ENCODE measurements at places on chromosomes 13 and 19.
A peak's percentile ranks its signal among the peaks of the same experiment; 100 is the strongest.

DNA sequence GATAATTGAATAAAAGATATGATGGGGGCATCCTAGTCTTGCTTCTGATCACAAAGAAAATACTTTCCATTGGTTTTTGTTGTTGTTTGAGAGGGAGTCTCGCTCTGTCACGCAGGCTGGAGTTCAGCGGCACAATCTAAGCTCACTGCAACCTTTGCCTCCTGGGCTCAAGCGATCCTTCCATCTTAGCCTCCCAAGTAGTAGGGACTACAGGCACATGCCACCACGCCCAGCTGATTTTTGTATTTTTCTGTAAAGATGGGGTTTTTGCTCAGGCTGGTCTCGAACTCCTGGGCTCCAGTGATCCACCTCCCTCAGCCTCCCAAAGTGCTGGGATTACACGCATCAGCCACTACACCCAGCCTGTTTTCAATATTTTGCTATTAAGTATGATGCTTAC is 17.1 kb upstream of the PSMC4 start:
- DNase-seq: peak; percentile 9

DNA sequence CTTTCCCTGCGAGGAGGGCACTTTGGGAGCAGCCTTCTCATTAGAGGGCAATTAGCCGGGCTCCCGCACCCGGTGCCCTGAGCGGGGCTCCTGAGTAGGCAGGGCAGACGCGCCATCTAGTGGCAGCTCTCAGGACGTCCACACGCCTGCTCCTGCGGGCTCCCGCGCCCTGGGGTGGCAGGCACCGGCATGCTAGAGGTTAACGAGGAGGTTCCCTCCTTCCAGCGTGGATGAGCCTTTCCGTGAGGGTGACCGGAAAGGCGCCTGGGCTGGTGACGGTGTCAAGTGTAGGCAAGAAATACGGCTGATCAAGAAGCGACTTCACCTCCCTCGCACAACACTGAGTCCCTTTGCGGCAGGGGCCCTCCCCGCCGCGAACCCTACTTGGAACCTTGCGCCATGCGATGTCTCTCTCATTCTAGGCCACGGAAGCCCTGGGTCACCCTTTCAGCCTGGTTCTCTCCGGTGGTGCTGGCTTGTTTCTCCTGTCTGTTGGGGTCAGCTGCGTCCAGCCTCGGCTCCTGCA is 67.7 kb downstream of the ALOX5AP start:
- peak; percentile 76 for DNase-seq

- peak; percentile 57 for DNase-seq
Measured at GRCh38 chr19:47813304-47813994, 8.3 kb upstream of the CRX start.

GRCh38 chr13:65553096-65553727 is 1676.9 kb downstream of the PCDH9 start:
- no peak for DNase-seq

GRCh38 chr19:49809160-49809940 is 3.7 kb downstream of the FUZ start:
- peak; percentile 27 for DNase-seq
